HT-29 (cell line): ENCODE measurements at places on chromosomes 4 and X. TPM values are rescaled to one million over a fixed set of nuclear protein-coding genes. Genes with fewer than 3 reads are reported as not detected.

DNA sequence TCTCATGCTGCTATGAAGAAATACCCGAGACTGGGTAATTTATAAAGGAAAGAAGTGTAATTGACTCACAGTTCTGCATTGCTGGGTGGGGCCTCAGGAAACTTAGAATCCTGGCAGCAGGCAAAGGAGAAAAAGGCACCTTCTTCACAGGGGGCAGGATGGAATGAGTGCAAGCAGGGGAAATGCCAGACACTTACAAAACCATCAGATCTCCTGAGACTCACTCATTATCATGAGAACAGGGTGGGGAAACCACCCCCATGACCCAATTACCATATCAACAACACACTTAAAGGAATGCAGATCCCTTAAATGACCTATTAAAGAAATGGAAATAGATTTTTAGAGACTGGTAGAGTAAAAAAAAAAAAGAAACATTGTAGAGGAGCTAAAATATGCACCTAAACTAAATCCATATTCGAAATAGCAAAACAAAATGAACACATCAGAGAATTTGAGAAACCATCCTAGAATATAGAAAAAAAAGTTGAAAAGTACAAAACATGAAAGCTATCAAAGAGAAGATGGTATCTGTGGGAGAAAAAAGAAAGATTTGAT is 104.3 kb upstream of the UGT8 start:
- DNase-seq: no peak

SPIN2A gene
- 0.08 and 0.56 TPM in 2 replicates for total RNA-seq

DAPP1 gene
- total RNA-seq: 2.5 and 3.8 TPM in 2 replicates

DNA sequence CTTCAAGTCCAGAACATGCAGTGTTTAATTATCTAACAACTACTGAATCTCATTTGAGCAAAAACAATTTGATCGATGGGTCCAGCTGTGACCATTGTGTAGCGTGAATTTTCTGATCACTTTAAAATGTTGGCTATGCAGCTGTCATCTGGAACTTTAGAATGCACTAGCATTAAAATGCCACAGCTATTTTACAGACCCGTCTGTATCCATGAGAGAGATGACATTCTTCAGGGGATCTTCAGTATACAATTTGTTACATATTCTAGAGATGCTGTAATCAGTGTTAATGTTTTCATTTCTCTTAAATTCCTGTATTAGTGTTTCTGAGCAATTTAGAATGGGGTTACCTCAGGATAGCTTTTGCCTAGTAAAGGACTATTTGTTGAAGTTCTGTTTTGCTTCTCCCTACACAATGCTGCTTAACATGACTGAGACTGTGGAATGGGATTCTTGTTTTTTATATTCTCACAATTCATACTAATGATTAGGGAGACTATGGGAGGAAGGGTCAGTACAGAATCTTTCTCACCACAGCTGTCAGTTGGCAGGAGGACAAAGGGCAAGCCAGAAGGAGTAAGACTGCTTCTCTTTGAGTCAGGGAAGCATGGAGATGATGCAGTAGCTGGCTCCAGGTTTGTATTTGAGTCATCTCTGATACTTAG is 13.2 kb upstream of the CTSO start:
- no peak for DNase-seq

- DNase-seq: peak; percentile 70
These were observed 7.6 kb downstream of the FABP2 start for GRCh38 chr4:119314356-119314755.

- DNase-seq: no peak
These were observed 8.8 kb upstream of the BMP2K start for GRCh38 chr4:78767350-78767749.

GAB1 gene
- 7.8 and 8.7 TPM in 2 replicates for total RNA-seq

GRCh38 chr4:158801066-158801465 is 32.2 kb downstream of the FNIP2 start:
- peak; percentile 21 for DNase-seq

DNA sequence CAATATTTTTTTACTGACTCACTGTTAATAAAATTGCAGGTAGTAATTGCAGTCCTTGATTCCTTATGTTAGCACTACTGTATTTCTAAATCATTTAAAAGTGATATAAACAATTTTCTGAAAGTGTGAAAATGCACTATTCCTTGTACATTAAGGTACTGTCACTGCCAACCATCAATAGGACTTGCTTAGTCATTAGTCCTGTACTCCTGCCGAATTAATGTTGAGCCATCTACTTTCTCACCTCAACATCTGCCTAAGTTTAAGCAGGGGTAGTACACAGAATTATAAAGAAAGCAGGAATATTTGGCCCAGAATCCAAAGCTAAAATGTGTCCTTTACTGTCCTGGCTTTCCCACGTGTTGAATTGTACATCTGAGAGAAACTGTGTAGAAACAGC is 87.0 kb upstream of the TRPC3 start:
- DNase-seq: no peak

OTUD6A gene
- total RNA-seq: not detected in 2 replicates

DNA sequence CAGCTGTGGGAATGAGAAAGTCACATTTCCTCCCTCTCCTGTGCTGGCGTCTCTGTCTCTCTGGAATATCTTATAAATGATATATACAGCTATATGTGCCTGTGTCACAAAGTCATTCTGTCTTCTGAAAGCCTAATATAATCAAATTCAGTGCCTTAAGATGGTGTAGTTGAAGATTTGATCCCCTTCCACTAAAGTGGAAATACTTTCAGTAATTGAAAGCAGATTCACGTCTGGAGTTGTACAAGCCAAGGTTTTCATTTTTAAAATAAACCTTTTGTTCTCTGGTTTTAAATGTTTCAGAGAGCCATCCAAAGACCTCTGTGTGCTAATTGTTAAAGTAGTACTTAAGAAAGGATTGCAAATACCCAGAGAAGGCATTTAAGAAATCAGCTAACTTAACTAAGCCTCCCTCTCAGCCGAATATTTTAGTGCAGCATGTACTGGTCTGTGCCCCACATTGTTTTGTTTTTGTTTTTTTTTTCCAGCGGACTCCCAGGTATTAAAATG is 206.8 kb downstream of the TENM3 start:
- DNase-seq: no peak

DNA sequence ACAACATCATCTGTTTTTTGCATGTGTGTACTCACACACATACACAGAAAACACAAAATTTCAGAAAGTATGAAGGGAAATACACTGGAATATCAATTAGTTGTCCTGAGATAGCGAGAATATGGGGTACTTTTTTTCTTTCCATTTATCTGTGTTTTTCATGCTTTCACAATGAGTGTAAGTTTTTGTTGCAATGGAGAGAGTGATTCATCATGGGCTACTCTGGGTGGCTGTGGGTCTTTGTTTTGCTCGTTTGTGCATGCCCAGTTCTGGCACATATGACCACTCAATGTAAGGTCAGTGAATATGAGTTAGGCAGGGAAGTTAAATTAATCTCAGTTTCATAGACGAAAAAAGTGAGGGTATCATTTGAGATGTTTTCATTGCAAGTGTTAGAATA is 26.9 kb downstream of the XK start:
- DNase-seq: no peak

CFP gene
- 0.21 and 0.56 TPM in 2 replicates for total RNA-seq

CDX4 gene
- total RNA-seq: not detected in 2 replicates

SRPK3 gene
- total RNA-seq: 1.1 and 5.6 TPM in 2 replicates

DNA sequence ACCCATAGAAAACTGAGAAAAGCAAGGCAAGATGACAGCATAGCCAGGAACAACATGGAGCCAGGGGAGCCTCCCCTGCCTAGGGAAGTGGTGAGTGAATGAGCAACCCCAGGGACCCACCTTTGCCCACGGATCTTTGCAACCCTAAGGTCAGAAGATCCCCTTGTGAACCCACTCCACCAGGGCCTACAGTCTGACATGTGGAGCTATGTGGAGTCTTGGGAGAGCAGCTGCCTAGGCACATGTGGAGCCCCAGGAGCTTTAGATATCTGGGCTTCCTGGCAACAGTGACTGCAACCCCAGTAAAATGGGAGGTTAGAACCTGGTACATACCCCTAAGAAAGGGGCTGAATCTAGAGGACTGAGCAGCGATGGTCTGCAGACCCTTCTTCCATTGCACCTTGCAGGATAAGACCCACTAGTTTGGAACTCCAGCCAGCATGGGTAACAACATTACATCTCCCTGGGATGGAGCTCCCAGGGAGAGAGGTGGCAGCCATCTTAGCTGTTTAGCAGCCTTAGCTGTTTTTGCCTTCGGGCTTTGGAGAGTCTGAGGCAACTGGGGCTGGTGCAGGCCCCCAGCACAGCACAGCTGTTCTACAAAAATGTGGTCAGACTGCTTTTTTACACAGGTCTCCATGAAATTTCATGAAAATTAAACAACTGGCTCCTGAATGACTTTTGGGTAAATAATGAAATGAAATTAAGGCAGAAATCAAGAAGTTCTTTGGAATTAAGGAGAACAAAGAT is 104.7 kb upstream of the TRIM2 start:
- no peak for DNase-seq

DNA sequence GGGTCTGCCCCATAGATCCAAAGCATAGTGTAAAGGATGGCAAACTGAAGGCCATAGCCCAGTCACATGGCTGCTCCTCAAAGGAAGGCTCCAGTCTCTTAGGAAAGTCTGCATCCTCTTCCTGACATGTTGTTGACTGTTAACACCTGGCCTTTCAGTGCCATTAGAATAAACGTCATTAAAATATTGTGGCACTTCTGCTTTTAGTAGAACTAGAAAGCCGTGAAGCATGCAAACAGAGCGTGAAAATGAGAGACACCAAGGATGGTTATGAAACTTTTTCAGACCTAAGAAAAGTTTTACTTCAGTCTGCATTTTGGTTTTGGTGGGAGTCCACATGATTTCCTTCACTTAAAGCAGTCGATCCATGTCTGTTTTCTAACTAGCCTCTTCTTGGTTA is 41.1 kb upstream of the AFF2 start:
- no peak for DNase-seq

DNA sequence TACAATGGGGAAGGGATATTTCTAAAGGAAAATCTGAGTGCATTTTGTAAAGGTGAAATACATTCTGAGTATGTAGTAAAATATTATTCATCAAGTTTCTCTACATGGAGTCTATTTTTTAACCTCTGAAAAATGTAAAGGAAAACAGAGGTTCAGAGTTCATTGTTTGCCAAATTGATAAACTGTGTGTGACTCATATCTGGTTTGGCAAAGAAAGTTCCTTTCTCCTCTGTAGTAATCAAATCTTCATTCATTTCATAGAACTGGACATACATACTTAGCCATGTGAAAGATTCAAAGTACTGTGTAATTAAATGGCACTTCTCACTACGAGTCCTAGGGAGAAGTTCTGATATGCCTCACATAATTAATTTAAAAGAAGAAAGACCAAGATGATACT is 61.6 kb downstream of the HPGD start:
- DNase-seq: peak; percentile 20
